Activated T-cell treated with anti-CD3 and anti-CD28 coated beads for 24 hours (primary cell): ENCODE measurements at places on chromosomes 13 and 19.

DNA sequence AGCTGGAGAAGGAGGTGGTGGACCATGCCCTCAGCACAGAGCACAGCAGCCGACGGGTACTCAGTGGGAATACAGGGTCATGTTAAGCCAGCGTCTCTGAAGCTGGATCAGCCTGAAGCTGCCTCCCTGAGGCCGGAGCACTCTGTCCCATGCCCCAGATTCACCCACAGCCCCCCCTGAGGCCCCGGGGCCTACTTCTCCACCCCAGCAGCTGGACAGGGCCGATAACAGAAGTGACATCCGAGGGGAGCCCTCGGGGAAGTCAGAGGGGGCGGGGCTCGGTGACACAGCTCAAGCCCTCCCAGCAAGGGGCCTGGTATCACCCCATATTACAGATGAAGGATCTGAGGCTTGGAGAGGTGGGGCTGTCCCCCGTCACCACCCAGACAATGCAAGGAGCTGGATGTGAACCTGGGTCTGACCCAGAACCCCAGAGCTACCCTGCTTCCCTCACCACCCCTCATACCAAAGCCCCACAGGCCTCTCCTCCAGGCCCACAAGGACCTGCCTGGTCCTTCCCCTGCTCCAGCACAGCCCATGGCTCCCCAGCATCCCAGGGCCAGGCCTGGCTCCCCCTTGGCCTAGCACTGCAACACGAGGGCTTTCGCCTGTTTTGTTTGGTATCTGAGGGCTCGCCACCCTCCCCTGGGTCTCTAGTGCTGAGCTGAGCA, 5.7 kb downstream of the R3HDM4 start:
- DNase-seq, result no peak

- DNase-seq, result no peak
Observed at GRCh38 chr13:94859278-94859691, 146.9 kb upstream of the SOX21 start.

DNA sequence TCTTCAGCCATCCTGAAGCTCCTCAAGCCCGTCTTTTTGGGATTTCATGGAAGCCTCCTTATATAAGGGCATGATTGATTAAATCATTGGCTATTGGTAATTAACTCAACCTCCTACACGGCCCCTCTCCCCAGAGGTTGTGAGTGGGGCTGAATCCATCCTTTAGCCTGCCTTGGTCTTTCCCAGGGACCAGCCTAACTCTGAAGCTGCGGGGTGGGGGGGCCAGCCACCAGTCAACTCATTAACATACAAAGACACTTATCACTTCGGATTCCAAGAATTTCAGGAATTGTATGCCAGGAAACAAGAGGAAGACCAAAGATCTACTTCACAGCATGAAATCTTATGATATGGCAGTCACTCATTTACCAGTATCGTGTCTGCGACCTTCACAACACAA, 9.9 kb downstream of the COL4A1 start:
- no peak for DNase-seq

DNA sequence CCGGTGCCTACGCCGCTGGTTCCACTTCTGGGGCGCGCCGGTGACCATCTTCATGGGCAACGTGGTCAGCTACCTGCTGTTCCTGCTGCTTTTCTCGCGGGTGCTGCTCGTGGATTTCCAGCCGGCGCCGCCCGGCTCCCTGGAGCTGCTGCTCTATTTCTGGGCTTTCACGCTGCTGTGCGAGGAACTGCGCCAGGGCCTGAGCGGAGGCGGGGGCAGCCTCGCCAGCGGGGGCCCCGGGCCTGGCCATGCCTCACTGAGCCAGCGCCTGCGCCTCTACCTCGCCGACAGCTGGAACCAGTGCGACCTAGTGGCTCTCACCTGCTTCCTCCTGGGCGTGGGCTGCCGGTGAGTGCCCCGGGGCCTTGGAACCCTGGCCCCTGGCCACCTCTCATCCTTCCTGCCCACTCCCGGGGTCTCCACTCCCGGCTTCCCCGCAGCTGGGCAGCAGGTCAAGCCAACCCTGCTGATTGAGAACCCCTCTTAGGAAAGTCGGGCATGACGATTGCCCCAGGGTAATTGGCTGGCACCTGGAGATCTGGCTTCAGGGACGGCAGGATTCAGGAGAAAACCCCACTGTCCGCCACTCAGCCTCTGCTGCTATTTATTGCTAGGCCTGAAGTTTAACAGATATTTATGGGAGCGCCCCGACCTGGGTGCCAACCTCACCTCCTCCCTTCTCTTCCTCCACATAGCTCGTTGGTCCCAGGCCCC, 39.1 kb downstream of the TRPM4 start:
- DNase-seq, result no peak

DNA sequence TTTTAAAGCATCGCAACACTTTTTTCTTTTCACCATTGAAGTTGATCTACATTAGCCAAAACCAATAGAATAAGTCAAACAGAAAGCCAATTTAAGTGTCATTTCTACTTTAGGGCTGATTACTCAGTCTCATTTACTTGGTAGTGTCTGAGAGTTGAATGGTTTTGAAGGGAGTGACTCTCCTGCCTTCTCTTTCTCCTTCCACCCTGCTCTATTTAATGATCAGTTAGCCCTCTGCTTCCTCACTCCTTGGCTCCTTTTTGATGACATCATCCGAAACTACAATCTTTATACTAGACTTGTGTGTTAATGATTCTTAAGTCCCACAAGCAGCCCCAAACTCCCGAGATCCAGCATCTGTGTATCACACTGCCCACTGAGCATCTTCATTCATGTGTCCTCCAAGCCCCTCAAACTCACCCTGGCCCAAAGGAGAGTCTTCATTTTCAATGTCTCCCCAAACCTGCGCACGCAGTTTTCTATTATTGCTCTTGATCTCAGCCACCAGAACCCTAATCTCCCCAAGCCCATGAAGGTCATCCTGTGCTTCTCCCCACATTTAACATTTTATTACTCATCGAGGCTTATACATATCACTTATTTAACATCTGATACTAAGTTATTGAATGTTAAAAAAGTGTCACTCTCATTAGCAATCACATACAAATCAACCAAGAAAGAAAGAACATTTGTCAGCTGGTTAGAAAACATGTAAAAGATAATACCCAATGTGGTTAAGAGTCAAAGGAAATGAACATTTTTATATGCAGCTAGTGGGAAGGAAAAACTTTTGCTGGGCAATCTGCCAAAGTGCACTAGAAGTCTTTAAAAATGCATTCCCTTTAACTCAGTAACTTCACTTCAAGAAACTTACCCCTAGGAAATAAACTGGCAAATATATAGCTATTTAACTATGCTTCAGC, 32.2 kb upstream of the ARGLU1 start:
- no peak for DNase-seq

GRCh38 chr13:64417581-64417980, 2812.6 kb downstream of the PCDH9 start:
- no peak for DNase-seq

DNA sequence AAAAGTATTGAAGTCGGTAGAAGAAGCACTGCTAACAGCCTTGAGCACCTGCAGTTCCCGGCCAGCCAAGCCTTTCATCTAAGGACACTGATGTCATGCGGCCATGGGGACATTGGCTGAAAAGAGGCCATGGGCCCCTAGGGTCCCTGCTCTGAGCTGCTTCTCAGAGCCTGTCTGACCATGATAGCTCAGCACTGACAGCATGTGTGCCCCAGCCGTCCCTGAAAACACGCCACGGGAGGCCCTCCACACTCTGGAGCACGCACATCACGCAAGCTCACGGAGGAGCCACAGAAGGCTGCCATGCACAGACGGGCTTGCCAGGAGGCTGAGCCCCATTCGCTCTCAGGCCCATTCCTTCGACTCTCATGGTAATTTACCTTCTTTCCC, 51.8 kb downstream of the MLLT1 start:
- no peak for DNase-seq

DNA sequence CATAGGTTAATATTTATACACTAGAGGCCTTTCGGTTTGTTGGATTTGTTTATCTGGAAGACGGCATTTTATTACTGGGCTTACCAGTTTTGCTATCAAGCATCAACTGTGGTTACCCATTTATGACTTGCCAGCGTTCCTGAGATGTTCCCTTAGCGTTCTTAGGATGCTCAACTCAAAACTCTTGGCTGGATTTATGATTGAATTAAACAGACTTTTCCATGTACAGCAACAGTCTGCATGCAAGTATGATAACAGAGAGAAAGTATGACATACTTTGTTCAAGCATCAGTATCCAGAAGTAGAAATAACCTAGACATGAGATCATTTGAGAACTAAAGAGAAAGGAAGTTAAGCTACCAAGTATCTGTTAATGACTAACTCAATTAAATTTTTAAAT, 29.9 kb upstream of the RNF113B start:
- DNase-seq, result no peak

DNA sequence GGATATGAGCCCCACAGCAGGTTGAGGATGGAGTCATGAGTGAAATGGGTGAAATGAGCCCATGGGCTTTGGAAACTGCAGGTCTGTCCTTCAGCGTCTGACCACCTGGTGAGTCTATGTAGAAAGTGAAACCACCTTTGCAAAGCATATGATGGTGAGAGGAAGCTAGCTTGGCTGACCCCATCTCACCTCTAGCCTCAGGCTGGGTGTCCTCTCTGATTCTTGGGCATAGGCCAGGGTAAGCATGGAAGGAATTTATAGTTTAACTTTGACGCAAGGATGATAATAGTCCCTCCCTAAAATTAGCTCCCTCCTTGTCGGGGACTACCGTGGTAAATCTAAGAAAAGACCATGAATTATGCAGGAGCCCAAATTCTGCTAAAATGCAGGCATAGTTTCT, 16.8 kb upstream of the PSG9 start:
- DNase-seq, result no peak

DNA sequence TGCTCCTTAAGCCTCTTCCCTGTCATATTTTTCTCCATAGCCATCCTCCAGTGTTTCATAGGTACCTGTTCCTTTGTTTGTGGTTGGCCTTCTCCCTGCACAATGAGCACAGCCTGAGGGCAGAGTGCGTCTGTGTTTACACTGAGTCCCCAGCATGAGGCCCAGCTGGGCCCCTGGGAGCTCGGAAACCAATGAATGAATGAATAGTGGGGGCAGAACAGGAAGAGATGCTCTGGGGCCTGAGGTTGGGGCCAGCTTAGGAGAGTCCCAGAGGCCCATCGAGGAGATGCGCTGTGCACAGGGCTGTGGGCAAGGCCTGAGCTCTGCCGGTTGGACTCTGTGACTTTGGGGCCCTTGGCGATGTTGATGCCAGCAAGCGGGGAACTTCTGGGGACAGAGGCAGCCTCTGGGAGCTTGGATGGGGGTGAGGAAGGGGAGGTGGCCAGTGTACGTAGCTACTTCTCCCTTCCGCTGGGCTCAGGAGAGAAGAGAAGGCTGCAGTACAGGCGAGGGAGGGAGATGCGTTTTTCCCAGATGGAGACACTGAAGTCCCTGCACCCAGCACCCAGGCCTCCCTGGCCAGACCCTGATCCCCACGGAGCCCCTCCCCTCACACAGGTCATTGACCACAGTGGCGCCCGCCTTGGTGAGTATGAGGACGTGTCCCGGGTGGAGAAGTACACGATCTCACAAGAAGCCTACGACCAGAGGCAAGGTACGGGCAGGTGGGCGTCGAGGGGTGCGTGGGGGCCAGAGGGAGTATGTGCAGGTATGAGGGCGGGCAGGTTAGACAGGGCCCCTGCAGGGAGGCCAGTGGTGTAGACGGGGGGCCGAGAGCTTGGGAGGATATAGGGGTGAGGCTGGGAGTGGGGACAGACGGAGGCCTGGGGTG, 5.1 kb downstream of the TBCB start:
- no peak for DNase-seq

DNA sequence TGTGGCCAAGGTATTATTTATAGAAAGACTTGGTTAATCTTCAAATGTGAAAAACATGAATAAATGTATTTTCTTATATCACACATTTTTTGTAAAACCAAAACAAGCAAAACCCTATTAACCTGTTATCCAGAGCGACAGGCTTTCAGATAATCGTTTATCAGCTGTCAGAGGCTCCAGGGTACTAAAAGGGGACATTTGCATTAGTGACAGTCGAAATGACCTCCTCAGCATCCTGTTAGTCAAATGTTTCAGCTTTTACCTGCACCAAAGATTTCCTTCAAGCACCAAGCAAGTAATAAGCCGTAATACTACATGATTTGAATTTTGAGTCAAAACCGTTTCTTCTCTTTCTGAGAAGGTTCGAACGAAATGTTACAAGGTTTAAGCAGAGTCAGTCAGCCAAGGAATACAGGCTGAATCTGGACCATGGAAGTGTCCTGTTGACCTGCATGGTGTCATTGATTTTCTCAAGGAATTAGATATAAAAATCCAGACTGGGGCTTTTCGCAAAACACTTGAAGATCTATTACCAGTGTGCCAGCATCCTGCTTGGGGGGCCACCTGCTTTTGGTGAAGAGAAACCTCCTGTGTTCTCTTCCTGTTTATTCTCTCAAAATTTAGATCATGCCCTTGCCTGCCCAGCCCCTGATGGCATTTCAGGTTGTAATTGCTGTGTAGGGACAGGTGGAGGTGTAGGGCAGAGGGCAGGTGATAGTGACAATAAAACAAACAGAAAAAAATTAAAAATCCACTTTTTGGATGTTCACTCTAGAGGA, 11.3 kb upstream of the RFC3 start:
- DNase-seq, result no peak

GRCh38 chr13:109135018-109135417, 505.6 kb downstream of the MYO16 start:
- no peak for DNase-seq

GRCh38 chr13:37290716-37291505, 185.4 kb upstream of the CSNK1A1L start:
- no peak for DNase-seq

GRCh38 chr13:112103260-112103838, 36.4 kb downstream of the SOX1 start:
- DNase-seq, result no peak

GRCh38 chr19:34104096-34104495, 68.2 kb upstream of the LSM14A start:
- no peak for DNase-seq

GRCh38 chr13:107450931-107451330, 764.4 kb downstream of the LIG4 start:
- DNase-seq, result no peak

DNA sequence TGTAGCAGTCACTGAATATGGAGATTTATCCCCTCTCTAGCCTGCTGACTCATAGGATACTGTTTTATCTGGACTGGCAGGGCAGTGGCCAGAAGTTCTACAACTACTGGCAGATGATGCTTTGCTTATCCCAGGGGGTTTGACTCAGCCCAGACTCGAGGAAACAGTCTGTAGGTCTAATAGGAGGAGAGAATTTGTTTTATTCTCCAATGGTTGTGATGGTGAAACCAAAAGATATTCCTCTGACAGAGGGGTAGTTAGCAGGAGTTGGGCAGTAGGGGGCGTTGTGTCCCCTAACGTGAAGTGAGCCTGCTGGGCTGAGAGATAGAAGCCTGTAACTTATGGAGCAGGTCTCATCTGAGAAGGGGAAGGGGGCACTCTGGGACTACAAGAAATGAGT, 74.9 kb downstream of the WTIP start:
- no peak for DNase-seq
